Naive thymus-derived CD8-positive, alpha-beta T cell (primary cell): ENCODE measurements at places on chromosomes 6 and 20.

DNA sequence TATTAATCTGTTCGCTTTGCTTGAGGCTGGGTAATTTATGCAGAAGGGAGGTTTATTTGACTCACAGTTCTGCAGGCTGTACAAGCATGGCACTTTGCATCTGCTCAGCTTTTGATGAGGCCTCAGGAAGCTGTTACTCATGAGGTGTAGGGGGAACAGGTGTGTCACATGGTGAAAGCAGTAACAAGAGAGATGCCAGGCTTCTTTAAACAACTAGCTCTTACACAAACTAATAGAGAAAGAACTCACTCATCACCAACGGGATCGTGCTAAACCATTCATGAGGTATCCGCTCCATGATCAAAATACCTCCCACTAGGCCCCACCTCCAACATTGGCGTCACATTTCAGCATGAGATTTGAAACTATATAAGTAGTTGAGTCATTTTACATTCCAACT lies 34.4 kb upstream of the GCLC start:
- no peak overlapping the region for H3K4me3 ChIP-seq
- H3K4me1 ChIP-seq = peaks cover 3% of the 10 kb centered on the region
- no peak overlapping the region for H3K27ac ChIP-seq
- DNase-seq = no peak
- no peaks in the 10 kb centered on the region for H3K27me3 ChIP-seq

DNA sequence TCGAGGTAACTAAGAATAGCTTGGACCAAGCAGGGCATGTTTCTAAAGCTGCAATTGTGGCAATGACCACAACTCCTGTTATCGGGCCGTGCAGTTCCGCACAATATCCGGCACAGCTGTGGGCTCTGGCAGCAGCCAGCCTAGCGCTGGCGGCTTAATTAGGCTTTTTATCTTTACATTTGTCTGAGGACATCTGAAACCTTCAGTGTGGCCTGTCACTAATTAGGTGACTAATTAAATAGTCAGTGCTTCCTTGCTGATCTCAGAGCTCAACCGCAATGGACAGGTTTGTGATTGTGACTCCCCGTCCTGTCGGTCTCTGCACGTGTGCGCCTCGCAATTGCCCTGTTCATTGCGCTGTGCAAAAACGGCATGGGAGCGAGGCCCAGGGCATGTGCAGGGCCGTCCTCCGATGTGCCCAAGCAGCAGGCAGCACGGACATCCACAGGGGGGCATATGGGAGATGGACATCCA lies 134.8 kb upstream of the INSM1 start:
- no peaks in the 10 kb centered on the region for H3K4me1 ChIP-seq
- H3K27me3 ChIP-seq = peaks cover 23% of the 10 kb centered on the region
- H3K4me3 ChIP-seq = no peak overlapping the region
- no peak overlapping the region for H3K27ac ChIP-seq
- DNase-seq = no peak

DNA sequence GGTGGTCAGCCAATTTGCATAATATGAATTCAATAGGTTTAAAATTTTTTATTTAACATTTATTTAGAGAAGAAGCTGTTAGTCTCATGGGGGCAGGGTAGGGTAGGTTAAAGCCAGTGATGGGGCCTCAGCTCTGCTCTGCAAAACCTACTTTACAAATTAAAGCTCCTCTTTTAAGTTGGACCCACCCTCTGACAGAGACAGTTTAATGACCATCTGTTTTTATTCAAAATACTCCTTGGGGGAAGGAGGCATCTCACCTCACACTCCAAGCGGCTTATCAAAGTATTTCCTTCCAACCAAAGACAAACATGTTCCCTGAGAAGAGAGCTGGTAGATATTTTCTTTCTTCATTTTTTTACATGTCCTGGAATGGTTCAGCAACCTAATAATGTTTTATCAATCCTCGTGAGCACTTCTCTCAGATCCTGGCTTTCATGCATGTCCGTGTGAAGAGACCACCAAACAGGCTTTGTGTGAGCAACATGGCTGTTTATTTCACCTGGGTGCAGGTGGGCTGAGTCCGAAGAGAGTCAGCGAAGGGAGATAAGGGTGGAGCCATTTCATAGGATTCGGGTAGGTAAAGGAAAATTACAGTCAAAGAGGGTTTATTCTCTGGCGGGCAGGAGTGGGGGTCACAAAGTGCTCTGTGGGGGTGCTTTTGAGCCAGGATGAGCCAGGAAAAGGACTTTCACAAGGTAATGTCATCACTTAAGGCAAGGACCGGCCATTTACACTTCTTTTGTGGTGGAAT lies 184.7 kb downstream of the GJA1 start:
- no peaks in the 10 kb centered on the region for H3K36me3 ChIP-seq
- no peak overlapping the region for H3K4me3 ChIP-seq
- no peaks in the 10 kb centered on the region for H3K4me1 ChIP-seq
- H3K27ac ChIP-seq = no peak overlapping the region
- no peaks in the 10 kb centered on the region for H3K27me3 ChIP-seq

- no peak for DNase-seq
- H3K4me1 ChIP-seq = no peaks in the 10 kb centered on the region
- H3K36me3 ChIP-seq = no peaks in the 10 kb centered on the region
- H3K27ac ChIP-seq = no peak overlapping the region
- H3K27me3 ChIP-seq = peaks cover 4% of the 10 kb centered on the region
- H3K4me3 ChIP-seq = no peak overlapping the region
Measured at GRCh38 chr6:140225701-140226436, 851.4 kb upstream of the CITED2 start.

DNA sequence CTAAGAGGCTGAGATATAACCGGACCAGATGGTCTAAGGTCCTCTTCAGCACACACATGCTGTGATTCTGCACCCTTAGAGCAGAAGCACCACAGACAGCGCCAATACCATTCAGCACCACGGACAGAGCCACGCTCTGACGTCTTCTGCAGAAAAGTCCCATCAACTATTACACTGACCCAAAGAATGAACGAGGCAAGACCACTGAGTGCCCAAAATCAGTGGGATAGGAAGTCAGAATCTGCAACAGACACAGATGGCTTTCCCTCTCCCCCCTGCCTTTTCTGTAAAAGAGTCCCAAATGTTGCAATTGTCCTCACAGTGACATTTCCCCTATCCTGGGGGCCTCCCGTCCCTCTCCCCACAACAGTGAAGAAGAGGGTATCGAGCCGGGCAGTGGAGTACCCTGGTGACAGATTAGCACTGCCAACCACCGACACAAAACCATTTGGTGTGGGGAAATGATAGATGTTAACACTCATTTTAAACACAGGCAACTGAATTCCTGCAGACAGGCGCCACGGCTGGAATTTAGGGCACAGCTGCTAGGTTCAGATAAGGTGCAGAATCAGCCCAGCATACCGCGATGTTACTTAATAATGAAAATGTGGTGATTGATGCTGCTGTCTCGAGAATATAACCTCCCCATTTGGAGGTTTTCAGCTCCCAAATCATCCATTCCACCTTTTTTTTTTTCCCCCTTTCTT lies 66.6 kb upstream of the CTNNBL1 start:
- no peaks in the 10 kb centered on the region for H3K36me3 ChIP-seq
- no peak overlapping the region for H3K27ac ChIP-seq
- H3K4me1 ChIP-seq = no peaks in the 10 kb centered on the region

DNA sequence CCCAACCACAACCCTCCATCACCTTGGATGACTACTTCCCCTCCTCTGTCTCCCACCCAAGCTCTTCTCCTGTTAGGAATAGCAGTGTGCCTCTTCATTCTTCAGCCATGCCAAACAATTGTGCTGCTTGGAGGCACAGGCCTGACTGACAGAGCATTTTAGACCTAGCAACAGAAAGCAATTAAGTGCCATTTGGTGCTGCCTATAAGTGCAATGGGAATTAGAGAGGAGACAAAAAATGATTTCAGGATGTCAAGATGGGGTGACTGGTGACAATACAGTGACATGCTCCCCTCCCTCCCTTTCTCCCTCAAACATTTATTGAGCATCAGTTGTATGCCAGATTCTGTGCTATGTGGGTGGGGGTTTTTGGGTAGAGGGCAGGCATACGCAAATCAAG lies 322.6 kb upstream of the MOCS1 start:
- no peaks in the 10 kb centered on the region for H3K4me1 ChIP-seq
- no peak for DNase-seq
- no peak overlapping the region for H3K27ac ChIP-seq
- H3K4me3 ChIP-seq = no peak overlapping the region
- no peaks in the 10 kb centered on the region for H3K36me3 ChIP-seq

DNA sequence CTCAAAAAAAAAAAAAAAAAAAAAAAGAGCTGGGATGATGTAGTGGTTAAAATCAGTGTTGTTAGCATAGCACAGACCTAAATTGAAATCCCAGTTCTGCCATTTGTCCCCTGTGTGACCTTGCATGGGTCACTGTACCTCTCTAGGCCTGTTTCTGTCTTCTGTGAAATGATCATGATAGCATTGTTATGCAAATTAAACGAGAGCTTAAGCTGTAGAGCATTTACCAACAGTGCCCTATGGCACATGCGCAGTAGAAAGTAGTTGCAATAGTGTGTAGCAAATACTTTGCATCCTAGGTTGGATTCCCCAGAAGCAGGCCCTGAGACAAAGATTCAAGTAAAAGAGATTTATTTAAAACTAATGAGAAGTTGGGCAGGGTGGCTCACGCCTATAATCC lies 7.3 kb downstream of the PSORS1C2 start:
- no peaks in the 10 kb centered on the region for H3K36me3 ChIP-seq
- H3K27me3 ChIP-seq = peaks cover 1% of the 10 kb centered on the region
- H3K27ac ChIP-seq = no peak overlapping the region
- DNase-seq = no peak
- H3K4me1 ChIP-seq = peaks cover 5% of the 10 kb centered on the region
- H3K4me3 ChIP-seq = no peak overlapping the region

DNA sequence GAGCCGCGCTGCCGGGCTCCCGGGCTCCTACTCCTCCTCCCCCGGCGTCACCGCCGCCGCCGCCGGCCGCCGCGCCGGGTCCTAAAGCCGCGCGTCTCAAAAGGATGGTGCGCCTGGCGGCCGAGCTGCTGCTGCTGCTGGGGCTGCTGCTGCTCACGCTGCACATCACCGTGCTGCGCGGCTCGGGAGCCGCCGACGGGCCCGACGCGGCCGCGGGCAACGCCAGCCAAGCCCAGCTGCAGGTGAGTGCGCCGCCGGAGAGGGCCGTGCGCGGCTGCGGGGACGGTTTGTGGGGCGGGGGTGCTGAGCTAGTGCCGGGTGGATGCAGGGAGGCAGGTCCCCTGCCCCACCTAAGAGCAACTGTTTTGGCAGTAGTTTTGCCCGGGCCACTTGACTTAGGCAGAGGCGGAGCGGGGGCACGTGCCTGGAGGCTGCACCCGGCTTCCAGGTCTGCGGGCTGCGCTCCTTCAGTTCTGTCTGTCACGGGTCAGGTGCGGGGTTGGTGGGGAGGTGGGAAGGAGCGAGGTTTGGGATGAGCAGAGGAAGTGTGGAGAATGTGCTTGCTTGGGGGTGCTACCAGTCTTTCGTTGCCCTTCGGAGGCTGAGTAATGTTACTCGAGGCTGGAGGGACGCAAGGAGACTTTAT lies 722 bp downstream of the ISM1 start:
- peak; percentile 38 for DNase-seq
- H3K27me3 ChIP-seq = peaks cover 36% of the 10 kb centered on the region
- H3K27ac ChIP-seq = no peak overlapping the region
- H3K4me1 ChIP-seq = peaks cover 21% of the 10 kb centered on the region

DNA sequence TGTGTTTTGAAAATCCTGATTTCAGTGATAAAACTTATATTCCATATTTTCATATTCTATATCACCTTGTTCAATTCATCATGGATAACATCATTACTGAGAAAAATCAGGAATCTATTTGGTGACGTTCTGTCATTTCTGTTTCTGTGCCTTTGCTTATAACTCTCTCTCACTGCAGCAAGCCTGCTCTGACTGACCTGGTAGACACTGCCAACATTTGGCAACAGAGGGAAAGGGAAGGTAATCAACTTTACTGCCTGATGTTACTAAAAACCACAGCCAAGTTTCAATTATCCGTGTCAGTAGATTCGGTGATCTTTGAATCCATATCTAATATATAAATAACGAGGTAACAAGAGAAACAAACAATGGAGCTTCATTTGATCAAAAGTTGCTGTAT lies 501.9 kb downstream of the LMBRD1 start:
- no peak overlapping the region for H3K4me3 ChIP-seq
- no peaks in the 10 kb centered on the region for H3K27me3 ChIP-seq
- no peaks in the 10 kb centered on the region for H3K36me3 ChIP-seq
- H3K4me1 ChIP-seq = no peaks in the 10 kb centered on the region
- no peak overlapping the region for H3K27ac ChIP-seq

DNA sequence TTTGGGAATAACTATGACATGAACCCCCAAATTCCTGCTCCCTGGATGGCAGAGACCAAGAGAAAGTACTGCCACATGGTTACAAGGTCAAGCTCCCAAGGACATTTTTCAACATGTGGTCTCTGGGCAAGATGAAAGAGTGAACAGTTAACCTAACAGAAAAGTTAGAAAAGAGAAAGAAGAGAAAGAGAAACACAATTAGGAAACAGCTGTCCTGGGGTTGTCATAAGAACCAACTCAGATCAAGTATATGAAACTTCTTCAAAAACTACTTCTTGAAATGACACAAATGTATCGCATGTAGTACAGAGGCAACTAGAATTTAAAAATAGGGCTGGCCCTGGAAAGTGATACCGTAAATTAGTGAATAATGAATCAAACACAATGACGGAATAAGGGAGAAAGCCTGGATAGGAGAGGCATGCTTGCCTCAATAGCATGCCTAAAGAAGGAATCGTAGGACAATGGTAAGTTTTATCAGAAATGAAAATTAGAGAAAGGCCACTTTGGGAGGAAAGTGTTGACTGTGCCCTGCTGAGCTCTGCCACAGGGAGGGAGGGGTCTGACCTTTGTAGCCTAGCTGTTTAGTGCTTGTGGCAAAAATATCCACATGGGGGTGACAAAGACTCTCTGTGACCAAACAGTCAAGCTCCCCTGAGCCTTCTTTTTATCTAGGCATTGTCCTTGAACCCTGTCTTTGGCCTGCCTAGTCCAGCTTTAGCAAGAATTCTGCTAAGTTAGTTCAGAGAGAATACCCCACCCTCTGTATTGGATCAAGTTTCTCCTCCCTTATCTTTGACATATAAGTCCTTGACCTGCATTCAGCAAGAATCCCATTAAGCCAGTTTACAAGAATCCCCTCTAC lies 4.3 kb upstream of the DCBLD1 start:
- H3K27ac ChIP-seq = no peak overlapping the region
- H3K36me3 ChIP-seq = no peaks in the 10 kb centered on the region

DNA sequence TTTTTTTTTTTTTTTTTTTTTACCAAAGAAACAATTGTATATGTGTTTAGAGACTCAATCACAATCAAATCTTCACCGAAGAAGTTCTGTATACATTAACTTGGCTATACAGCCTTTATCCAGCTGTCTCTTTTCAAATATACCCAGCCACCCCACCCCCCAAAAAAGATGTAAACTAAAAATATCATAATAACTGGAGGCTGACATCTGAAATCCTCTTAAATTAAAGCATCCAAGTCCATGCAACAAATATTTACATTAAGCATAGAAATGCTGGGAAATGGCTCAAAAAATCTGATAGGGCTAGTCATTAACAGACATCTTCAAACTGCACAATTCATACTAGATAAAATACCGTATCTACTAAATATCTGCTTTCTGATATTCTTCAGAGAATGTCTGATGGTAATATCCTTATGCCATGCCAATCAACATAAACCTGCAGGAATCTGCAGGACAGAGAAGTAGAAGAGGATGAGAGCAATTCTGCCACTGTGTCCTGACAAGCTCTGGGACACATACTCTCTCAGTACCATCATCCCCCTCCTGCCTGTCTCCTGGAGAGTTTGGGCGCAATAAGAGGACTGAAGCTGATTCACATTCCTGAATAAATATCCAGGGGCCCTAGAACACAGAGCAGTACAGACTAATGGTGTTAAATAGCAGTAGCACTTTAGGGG lies 152.4 kb downstream of the KIF6 start:
- no peak for DNase-seq
- H3K4me3 ChIP-seq = no peak overlapping the region
- no peaks in the 10 kb centered on the region for H3K4me1 ChIP-seq

- no peaks in the 10 kb centered on the region for H3K36me3 ChIP-seq
- no peak overlapping the region for H3K4me3 ChIP-seq
- H3K27ac ChIP-seq = no peak overlapping the region
- DNase-seq = no peak
- no peaks in the 10 kb centered on the region for H3K4me1 ChIP-seq
Measured at GRCh38 chr6:155498370-155498769, 42.7 kb upstream of the NOX3 start.
